ENCODE measurements at places on chromosomes 13 and 19.

DNA sequence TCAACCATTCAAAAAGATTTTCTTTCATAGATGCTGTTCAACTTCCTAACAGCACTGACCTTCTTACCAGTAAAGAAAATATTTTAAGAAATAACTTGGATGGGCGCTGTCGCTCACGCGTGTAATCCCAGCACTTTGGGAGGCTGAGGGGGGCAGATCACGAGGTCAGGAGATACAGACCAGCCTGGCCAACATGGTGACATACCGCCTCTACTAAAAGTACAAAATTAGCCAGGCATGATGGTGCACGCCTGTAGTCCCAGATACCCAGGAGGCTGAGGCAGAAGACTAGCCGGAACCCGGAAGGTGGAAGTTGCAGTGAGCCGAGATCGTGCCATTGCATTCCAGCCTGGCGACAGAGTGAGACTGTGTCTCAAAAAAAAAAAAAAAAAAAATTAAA is 865.7 kb upstream of the SLC10A2 start:
- H3K4me1 ChIP-seq, result no peaks in the 10 kb centered on the region
- no peak overlapping the region for H3K4me3 ChIP-seq
- no peak overlapping the region for H3K27ac ChIP-seq
- no peaks in the 10 kb centered on the region for H3K36me3 ChIP-seq

DNA sequence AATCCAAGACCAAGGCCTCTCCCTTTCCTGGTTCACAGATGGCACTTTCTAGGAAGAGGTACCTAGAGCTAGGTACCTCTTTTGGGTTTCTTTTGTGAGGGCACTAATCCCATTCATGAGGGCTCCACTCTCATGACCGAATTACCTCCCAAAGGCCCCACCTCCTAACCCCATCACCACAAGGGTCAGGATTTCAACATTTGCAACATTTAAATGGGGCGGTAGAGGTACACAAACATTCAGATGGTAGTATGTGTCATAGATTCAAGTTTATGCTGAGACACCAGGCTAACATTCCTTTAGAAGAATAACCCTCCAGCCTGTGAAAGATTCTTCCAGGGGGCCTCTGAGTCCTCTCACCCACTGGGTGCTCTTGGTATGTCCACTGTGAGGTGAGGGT is 116.3 kb downstream of the FOXO1 start:
- peak overlapping the region; percentile 59 for H3K27ac ChIP-seq
- H3K4me3 ChIP-seq, result no peak overlapping the region
- no peaks in the 10 kb centered on the region for H3K36me3 ChIP-seq

DNA sequence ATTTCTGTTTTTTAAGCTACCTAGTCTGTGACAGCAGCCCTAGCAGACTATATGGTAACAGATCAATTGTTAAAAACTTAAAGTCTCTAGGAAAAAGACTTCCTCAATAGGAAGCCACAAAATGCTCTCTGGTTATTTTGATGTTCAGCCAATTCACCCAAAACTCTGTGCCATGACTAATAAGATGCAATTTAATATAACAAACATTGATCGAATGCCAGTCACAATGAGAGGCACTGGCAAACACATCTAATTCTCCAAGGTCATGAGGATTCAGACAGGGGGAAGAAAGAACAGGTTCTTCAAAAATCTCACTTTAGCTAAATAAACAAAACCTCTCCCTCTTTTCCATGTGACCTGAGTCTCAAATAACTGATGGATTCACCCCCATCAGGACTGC is 107.5 kb downstream of the SUCLA2 start:
- no peak overlapping the region for H3K4me3 ChIP-seq
- no peak overlapping the region for H3K27ac ChIP-seq
- no peaks in the 10 kb centered on the region for H3K36me3 ChIP-seq
- no peaks in the 10 kb centered on the region for H3K4me1 ChIP-seq
- H3K27me3 ChIP-seq, result no peaks in the 10 kb centered on the region

GRCh38 chr13:61255040-61255796 is 160.4 kb downstream of the PCDH20 start:
- H3K4me3 ChIP-seq, result no peak overlapping the region
- no peaks in the 10 kb centered on the region for H3K36me3 ChIP-seq
- DNase-seq, result no peak
- no peaks in the 10 kb centered on the region for H3K27me3 ChIP-seq
- no peaks in the 10 kb centered on the region for H3K4me1 ChIP-seq
- H3K27ac ChIP-seq, result no peak overlapping the region

DNA sequence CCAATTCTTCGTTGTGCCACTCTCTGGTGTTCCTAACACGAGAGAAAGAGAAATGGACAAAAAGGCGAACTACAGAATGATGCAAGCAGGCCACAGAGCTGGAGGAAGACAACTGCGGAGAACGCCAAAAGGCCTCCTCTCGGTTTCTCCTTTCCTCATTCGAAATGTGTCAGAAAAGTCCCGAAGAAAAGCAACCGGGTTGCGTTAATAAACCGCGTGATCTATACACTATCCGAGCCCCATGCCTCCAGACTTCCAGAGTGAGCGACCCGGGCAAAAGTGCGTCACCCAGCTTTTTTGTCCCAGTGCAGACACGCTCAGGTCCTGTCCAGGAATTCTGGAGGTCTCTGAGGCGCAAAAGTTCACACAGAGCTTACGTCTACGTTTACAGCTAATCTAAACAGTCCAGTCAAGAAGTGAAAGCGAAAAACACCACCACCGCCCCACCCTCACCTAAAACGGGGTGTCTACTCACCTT is 413 bp downstream of the N4BP2L2 start:
- peak overlapping the region; percentile 88 for H3K27ac ChIP-seq
- H3K4me3 ChIP-seq, result peak overlapping the region; percentile 85
- H3K4me1 ChIP-seq, result peaks cover 39% of the 10 kb centered on the region
- no peaks in the 10 kb centered on the region for H3K36me3 ChIP-seq
- DNase-seq, result no peak
- H3K27me3 ChIP-seq, result peaks cover 4% of the 10 kb centered on the region

DNA sequence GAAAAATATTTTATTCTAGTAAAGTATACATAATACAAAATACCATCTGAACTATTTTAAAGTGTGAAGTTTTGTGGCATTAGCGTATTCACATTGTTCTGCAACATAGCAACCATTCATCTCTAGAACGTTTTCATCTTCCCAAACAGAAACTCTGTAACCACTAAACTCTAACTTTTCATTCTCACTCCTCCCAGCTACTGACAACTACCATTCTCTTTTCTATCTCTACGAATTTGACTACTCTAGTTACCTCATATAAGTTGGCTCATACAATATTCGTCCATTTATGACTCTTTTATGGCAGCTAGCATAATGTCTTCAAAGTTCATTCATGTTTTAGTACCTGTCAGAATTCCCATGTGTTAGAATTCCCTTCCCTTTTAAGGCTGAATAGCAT is 150.5 kb upstream of the MIR17HG start:
- no peak overlapping the region for H3K4me3 ChIP-seq
- H3K36me3 ChIP-seq, result no peaks in the 10 kb centered on the region
- H3K27ac ChIP-seq, result no peak overlapping the region

GRCh38 chr13:34046457-34046856 is 228.5 kb downstream of the RFC3 start:
- DNase-seq, result no peak
- no peak overlapping the region for H3K27ac ChIP-seq
- H3K4me3 ChIP-seq, result no peak overlapping the region
- H3K36me3 ChIP-seq, result no peaks in the 10 kb centered on the region
- no peaks in the 10 kb centered on the region for H3K4me1 ChIP-seq
- no peaks in the 10 kb centered on the region for H3K27me3 ChIP-seq

- no peak overlapping the region for H3K4me3 ChIP-seq
- H3K4me1 ChIP-seq, result no peaks in the 10 kb centered on the region
- DNase-seq, result no peak
- H3K36me3 ChIP-seq, result no peaks in the 10 kb centered on the region
- H3K27me3 ChIP-seq, result no peaks in the 10 kb centered on the region
These were observed 152.8 kb downstream of the KATNAL1 start for GRCh38 chr13:30154531-30154930.

DNA sequence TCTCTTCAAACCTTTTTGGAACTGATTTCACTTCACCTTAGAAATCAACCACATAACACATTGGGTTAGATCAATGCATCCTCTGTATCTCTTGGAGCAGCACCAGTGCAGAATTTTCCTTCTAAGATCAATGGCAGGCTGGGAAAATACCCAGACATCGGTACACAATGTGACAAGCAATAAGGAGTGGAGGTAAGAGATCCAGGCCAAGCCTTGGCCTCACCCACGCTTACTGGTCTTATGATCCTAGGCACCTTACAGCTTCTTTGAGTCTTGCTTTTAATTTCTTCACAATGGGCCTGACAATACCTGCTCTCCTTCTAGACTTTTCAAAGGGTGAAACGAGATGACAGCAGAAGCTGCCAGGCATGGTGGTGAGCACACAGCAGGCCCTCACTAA is 232.0 kb downstream of the LACC1 start:
- no peak overlapping the region for H3K4me3 ChIP-seq
- no peaks in the 10 kb centered on the region for H3K27me3 ChIP-seq
- H3K27ac ChIP-seq, result peak overlapping the region; percentile 32
- no peak for DNase-seq
- no peaks in the 10 kb centered on the region for H3K36me3 ChIP-seq

- no peak for DNase-seq
- no peaks in the 10 kb centered on the region for H3K27me3 ChIP-seq
- H3K27ac ChIP-seq, result no peak overlapping the region
- H3K4me3 ChIP-seq, result no peak overlapping the region
These were observed 22.7 kb downstream of the CCNA1 start for GRCh38 chr13:36454987-36455386.

DNA sequence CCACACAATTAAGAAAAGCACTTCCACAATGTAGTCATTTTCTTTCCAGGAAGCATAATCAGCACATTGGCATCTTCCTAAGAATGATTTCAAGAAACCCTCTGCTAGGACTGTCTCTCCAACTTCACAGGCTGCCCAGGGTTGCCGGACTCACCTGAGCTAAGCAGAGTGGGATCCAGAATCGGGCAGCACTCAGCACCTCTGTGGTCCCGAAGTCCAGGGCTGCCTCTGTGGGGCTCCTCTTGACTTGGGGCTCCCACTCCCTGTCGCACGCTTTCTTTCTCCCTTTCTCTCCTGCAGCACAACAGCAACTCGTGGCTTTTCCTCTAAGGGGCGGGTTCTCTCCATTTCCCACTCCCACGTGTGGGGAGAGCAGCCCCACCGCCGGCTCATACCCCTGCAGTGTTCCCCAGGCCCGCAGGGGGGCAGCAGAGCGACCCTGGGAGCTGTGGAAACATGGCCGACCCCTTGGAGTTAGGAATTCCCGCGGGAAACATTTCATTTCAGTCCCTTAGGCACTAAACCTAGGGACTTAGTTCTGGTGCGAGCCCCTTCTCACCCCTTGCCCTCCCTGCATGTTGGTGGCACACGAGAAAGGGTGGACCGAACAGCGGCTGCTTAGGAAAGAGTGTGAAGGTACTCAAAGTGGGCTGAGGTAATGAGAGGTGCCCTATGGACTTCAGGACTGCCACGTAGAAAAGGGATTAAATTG is at the start of gene TMEM272:
TMEM272 (minus strand) TSS at position 316 of the 712 bp plus-strand sequence. CDS start 6,647 bp downstream, outside the sequence.
- no peak for DNase-seq
- H3K4me1 ChIP-seq, result peaks cover 17% of the 10 kb centered on the region
- H3K27ac ChIP-seq, result no peak within 1 kb of the TSS
- H3K36me3 ChIP-seq, result no peaks in the 10 kb centered on the region

DNA sequence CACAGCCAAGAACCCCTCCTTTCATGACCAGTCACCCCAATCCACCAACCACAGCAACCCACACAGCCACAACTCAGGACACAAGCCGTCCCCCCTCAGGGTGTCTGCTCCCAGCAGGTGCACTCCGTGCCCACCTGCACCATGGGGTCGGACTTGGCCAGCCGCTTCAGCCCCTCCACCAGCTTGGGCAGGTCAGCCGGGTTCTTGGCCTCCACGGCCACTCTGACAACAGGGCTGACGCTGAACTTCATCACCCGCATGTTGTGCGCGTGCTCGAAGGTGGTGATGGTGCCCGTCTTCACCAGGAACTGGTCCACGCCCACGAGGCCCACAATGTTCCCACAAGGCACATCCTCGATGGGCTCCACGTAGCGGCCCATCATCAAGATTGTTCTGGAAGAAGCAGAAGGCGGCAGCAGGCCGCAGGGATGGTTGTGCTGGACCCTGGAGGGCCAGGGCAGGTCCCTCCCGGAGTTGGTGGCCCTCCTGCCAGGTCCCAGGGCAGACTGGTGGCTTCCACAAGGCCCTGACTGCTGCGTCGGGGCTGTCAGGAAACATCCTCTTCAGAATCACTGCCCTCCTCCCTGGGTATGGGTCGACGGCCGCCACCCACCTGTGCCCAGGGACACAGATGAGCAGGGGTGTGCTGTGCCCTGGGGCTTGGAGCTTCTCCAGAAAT is 5.5 kb downstream of the EEF2 start:
- no peak overlapping the region for H3K4me3 ChIP-seq
- H3K27ac ChIP-seq, result no peak overlapping the region
- H3K27me3 ChIP-seq, result no peaks in the 10 kb centered on the region
- no peak for DNase-seq
- H3K4me1 ChIP-seq, result peaks cover 22% of the 10 kb centered on the region
- H3K36me3 ChIP-seq, result peaks cover 86% of the 10 kb centered on the region

- no peak overlapping the region for H3K4me3 ChIP-seq
- H3K4me1 ChIP-seq, result peaks cover 44% of the 10 kb centered on the region
- H3K27me3 ChIP-seq, result no peaks in the 10 kb centered on the region
- no peak for DNase-seq
- H3K27ac ChIP-seq, result no peak overlapping the region
These were observed 119.5 kb downstream of the TM9SF2 start for GRCh38 chr13:99620806-99621205.

DNA sequence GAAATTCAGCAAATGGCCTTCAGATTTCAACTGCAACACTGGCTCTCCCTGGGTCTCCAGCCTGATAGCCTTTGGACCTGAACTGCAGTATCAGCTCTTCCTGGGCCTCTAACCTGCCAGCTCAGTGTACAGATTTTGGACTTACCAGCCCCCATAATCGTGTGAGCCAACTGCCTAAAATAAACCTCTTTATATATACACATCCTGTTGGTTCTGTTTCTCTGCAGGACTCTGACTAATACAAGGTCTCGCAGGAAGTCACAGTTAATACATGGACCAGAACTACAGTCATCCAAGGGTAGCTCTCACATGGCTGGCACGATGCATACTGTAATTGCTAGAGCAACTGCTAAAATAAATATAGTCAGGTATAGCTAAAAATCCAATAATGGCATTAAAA is 85.1 kb downstream of the KATNAL1 start:
- DNase-seq, result no peak
- no peak overlapping the region for H3K27ac ChIP-seq
- H3K27me3 ChIP-seq, result no peaks in the 10 kb centered on the region
- no peaks in the 10 kb centered on the region for H3K4me1 ChIP-seq
- H3K36me3 ChIP-seq, result no peaks in the 10 kb centered on the region

GRCh38 chr13:110443622-110444225 is 117.8 kb downstream of the RAB20 start:
- H3K4me3 ChIP-seq, result no peak overlapping the region
- peaks cover 60% of the 10 kb centered on the region for H3K36me3 ChIP-seq
- DNase-seq, result no peak
- peak overlapping the region; percentile 73 for H3K27ac ChIP-seq

- H3K4me3 ChIP-seq, result no peak overlapping the region
- DNase-seq, result no peak
- peaks cover 9% of the 10 kb centered on the region for H3K36me3 ChIP-seq
- no peak overlapping the region for H3K27ac ChIP-seq
These were observed 66.6 kb upstream of the XPO4 start for GRCh38 chr13:20969182-20969581.
